ENCODE measurements at places on chromosomes 4 and X.

DNA sequence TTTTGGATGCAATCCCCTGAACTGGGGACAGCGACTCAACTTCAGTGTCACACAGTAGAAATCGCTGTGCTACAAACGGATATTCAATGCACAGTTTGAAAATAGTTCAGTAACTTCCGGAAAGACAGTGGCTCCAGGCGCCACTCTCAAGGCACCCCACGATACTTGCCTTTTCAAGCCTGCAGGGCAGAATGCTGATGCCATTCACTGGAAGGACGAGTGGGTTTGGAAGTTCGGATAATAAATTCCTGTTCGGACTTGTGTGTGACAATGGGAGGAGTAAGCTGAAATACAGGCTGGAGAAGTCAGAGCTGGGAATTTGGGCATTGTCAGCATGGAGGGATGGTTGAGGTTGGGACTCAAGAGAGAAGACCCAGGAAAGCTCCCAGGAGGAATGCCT is 64.3 kb upstream of the HELT start:
- DNase-seq: no peak

- DNase-seq: no peak
Observed at GRCh38 chr4:45350438-45350837, 624.1 kb upstream of the GNPDA2 start.

DNA sequence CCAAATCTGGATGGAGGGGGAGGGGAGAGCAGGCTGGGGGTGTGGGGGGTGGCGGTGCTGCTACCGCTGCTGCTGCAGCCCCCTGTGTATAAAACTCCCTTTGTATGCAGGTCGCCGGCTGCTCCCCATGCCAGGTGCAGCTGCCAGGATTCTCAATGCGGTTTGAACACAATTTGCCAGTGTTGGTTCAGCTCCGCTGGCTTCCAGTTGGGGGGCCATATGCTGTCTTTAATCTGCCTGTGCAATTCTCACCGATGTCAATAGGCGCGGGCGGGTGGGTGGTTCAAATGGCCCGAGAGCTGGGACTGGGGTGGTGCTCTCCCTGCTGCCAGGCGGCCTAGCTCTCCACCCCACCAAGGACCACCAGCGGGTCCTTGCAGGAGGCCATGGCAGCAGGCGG is 257.6 kb downstream of the BCOR start:
- DNase-seq: no peak

DNA sequence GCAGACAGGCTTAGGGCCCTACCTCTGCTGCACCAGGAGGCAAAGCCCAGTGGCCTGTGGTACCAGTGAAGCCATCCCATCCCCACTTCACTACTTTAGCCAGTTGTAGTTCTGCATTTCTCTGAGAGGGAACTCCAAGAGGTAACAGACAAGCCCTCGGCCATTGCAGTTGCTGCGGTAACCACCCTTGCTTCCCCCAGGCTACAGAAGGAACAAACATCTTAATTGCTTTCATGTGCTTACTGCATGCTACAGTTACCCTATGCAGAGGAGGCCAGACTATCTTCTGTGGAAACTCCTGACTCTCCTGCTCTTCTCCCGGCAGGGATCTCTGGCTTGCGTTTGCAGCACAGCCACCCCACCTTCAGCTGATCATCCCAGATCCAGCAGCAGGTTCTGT is 67.8 kb downstream of the SPIN4 start:
- DNase-seq: no peak

DNA sequence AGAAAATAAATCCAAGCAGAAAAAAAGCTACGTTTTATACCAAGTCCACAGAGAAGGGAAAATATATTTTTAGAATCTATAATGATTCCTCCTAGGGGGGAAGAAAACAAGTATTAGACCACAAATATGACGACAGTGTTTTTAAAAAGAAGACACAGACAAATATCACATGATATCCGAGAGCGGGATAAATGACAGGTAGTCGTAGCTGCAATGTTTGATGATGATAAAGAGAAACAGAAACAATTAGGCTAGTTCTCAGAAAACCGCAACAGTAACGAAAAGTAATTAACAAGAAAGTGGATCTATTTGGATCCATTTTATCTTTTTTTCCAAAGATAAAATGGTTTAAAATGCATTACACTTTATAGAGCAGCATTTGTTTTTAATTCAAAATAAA is 918 bp downstream of the HAUS3 start:
- DNase-seq: no peak

GRCh38 chr4:176307666-176307930 is 12.2 kb upstream of the SPCS3 start:
- no peak for DNase-seq

DNA sequence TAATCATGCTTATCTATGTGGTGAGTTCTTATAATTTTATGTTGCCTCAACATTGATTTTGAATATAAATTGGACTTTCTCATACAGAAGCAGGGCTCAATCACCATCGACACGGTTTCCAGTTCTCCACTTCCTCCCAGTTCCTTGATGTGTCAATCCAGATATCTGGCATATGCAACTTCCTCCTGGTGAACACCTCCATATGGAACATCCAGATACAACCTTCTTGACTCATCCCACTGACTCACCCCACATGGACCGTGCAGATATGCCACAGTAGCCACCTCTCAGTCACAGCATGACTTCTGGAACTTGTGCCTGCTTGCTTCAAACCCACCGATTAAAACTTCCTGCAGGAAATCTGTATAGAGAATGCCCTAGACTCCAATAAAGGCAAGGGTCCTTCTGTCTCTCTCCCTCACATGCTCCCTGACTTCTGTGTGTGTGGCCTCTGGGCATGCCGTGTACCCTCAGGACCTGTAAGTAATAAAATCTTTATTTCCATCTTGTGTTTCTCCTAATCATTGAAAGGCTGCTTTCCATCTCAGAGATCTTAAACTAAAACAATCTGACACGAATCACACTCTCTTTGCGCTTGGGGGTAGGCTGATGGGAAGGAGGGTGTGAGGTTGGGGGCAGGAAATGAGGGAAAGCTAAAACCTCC is 67.0 kb downstream of the HTRA3 start:
- DNase-seq: no peak

GRCh38 chr4:17189401-17189720 is 290.9 kb upstream of the LDB2 start:
- DNase-seq: no peak

DNA sequence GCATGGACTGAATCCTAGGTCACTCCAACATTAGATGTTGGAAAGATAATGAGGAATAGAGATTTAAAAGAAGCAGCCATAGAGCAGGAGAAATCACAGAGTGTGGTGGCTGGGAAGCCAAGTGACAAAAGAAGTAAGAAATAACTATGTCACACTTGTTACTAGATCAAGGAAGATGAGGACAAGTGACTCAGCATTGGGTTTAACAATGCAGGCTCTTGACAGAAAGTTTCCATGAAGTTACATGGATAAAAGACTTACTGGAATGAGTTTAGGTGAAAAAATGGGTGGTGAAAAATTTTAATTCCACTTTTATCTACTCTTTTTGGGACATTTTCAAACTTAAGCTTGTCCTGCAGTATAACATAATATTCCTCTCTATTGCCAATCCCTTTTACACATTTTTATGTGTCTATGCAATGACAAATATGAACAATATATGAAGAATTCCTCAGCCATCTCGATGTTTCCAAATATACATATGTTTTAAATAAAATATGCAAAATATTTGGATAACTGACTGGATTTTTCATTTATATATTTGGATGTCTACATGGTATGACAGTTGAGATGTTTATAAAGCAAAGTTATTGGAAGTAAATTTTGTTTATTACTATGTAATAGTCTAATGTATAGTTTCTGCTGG is 462.6 kb downstream of the IL15 start:
- no peak for DNase-seq

GRCh38 chr4:170979736-170980135 is 833.5 kb upstream of the GALNTL6 start:
- no peak for DNase-seq

GRCh38 chrX:7228226-7228625 is 80.3 kb upstream of the PUDP start:
- DNase-seq: no peak

- DNase-seq: no peak
Observed at GRCh38 chr4:188691811-188692210, 552.6 kb downstream of the TRIML1 start.

GRCh38 chrX:65598559-65599147 is 64.1 kb upstream of the LAS1L start:
- DNase-seq: no peak

- DNase-seq: no peak
Observed at GRCh38 chr4:40515037-40515397, 114.6 kb downstream of the RBM47 start.

DNA sequence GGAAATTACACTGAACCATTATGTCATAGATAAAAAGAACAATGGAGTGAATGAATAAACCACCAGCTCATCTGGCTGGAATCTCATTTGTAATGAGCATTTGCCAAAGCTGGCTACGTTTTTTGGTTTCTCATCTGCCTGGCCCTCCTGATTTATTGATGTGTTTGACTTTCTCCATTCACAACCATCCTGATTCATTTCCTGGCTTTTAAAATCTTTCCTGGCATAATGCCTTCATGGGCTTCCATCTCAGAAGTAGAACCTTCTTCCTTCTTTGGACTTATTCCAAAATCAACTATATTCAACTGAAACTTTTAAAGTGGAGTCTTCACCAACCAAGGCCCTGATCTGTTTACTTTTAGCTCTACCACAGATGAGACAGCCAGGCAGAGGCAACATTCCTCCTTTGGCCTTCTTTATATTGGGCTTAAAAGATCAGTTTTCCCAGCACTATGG is 36.0 kb upstream of the ARSJ start:
- DNase-seq: no peak

DNA sequence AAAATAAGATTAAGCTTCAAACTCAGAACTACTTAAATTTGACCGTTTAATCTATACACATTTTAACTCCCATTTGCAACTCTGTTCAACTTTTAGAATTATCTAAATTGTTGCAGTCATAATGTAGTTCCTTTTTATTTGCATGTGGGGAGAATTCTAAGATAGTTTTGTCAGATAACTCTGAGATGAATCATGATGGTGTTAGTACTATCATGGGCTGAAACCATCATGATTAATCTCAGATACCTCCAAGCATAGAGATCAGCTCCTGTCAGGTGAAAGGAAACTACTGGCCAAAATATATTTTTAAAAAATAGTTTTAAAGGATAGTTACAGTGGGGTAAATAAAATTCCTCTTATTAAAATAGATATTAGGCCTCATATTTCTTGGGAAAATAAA is 39.0 kb downstream of the FBXO8 start:
- DNase-seq: no peak

DNA sequence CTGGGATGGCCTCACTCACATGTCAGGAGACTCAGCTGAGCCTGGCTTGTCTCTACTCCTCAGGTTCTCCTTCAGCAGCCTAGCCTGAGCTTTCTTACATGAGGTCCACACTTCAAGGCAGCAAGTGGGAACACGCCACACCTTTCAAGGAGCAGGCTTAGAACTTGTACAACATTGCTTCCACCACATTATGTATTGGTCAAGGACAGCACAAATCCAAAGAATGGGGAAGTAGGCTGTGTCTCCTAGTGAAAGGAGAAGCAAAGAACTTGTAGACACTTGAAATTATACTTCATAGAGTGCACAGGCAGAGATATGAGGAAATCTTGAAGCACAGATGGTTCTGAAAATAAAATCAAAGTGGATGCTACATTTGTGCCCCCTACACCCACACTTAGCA is 120.9 kb upstream of the NOCT start:
- DNase-seq: no peak

DNA sequence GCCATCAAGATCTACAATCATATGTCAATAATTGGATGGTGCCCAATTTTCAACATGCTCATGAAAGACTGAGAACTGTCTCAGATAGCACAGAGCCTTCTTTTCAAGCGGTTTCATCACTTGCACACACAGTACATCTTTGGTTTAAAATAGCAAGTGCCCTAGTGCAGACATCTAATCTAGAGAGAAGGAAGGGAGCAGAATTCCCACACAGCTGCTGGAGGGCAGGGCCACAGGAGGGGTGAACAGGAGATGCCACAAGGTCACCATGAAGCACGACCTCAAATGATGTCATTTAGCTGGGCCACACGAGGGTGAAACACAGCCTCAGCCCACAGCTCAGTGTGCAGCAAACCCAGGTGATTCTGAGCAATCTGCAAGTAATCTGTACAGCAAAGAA is 24.3 kb downstream of the LEF1 start:
- no peak for DNase-seq

GRCh38 chrX:124256216-124256615 is 76.2 kb upstream of the TEX13D start:
- no peak for DNase-seq

DNA sequence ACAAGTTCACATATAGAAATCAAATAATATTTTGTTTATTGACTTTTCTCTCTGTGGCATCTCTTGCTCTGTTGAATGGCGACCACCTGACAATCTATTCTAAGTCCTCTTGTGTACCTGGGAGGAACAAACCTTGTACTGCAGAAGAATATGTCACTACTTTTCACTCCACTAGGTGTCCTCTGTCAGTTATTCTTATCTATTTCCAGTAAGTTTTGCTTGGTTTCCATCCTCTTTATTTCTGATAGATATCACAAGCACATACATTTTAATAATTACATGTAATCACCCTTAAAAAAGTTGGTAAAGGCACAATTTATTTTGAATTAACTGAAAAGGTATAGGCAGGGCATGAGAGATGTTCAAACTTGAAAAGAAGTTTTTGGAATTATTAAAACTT is 238.4 kb downstream of the SNCA start:
- no peak for DNase-seq

DNA sequence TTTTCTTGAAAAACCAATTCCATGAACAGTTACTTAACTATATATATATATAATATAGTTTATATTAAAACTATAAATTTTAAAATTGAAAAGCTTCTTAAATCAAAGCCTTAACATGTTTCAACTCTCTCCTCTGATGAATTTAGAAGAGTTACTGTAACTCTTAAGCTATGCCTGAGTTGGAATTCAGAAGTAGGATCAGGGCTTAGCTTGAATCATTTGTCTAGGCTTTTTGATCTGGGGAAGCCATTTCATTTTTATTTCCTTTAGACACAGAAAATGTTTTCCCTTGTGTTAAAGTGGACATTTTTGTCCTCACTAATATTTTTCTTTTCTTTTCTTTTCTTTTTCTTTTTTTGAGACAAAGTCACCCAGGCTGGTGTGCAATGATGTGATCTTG is 40.4 kb upstream of the PDLIM5 start:
- no peak for DNase-seq

DNA sequence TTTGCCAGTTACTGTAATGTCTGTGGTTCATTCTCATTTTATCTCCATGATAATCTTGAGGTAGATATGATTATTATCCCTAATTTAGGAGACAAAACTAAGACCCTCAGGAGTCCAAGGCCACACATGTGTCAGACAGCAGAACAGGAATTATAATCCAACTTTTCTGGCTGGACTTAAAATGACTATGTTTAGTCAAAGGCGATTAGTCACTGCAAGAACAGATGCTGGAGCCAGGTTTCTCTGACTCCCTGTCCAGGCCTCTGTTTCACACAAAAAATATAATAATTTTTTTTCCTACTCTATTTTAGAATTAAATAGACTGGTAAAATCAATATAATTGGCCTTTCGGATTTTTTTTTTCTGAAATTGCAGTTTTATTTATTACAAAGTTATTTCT is 56.7 kb upstream of the TMEM131L start:
- no peak for DNase-seq

- DNase-seq: no peak
Observed at GRCh38 chr4:26084414-26084813, 170.4 kb downstream of the SMIM20 start.

GRCh38 chrX:45614853-45615252 is 414.2 kb upstream of the DIPK2B start:
- no peak for DNase-seq
